ENCODE measurements at places on chromosomes 7 and 10. TPM values are rescaled to one million over a fixed set of nuclear protein-coding genes. Genes with fewer than 3 reads are reported as not detected.

GRCh38 chr7:144133307-144133706 lies 10.3 kb downstream of the OR2A14 start:
- no peak for DNase-seq

- DNase-seq: peak; percentile 54
Observed at GRCh38 chr7:95205665-95206225, 118.6 kb downstream of the PON1 start.

DNA sequence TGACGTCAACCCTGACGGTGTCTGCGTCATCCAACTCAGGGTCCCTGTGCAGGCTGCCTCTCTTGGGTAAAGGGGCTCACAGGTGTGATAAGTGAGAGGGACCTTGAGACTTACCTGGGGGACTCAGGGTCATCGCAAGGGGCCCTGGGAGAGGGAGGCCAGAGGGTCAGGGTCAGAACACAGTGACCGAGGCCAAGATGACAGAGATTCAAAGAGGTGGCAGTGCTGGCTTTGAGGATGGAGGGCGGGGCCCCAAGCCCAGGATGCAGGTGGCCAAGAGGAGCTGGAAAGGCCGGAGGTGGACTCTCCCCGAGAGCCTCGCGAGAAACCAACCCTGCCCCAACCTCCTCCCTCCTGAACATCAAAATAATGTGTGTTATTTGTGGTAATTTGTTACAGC lies 165.2 kb upstream of the PPP2R2D start:
- no peak for DNase-seq

The BAIAP2L1 gene
- total RNA-seq: 47.6 TPM

The TRIM8 gene
- total RNA-seq: 65.4 TPM
